ENCODE measurements at places on chromosomes 12 and 14.
A peak's percentile ranks its signal among the peaks of the same experiment; 100 is the strongest.

GRCh38 chr12:47021298-47021697, 58.1 kb upstream of the PCED1B start:
- DNase-seq = peak; percentile 24

- DNase-seq = no peak
Measured at GRCh38 chr14:65387628-65388027, 24.9 kb upstream of the FUT8 start.

GRCh38 chr14:99532310-99532709, 51.1 kb downstream of the CCNK start:
- DNase-seq = no peak

DNA sequence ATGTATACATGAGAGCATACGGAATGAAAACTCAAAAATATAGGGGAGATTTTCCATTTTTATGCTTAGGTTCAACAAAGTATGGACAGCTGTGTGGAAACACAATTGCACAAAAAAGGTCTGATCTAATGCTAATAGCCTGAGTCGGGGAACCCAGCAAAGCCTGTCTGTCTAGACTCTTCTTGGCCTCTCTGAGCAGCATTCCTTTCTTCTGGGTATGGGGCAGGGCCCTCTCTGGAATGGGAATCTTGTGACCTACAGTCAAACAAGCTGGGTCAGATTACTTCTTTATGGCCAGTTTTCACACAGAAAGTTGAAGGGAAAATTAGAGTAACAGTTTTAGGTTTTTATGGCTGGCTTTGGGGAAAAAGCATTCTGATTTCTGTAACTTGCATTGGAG, 534.0 kb upstream of the LMO3 start:
- no peak for DNase-seq

GRCh38 chr12:115210533-115211252, 526.7 kb upstream of the TBX3 start:
- DNase-seq = no peak

- no peak for DNase-seq
Measured at GRCh38 chr12:92444763-92445162, 258.0 kb upstream of the PLEKHG7 start.

DNA sequence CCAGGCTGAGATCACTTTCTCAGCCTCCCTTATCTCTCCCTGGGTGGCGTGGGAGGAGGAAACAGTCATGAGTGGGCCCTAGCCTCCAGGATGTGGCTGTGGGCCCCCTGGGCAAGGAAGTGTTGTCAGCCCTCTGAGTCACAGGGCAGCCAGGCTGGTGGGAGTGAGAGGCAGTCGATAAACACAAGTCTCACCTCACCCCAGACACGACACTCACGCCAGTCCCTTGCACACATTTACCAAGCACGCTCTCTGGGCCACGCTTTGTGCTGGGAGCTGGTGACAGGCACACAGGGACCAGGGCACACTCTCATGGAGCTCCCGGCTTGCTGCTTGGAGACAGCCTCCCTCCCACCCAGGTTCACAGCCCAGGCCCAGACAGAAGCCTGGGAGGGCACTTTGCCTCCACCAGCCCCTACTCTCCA, 1.9 kb upstream of the KRT79 start:
- no peak for DNase-seq

GRCh38 chr12:105418821-105419291, 88.4 kb downstream of the C12orf75 start:
- DNase-seq = no peak

GRCh38 chr14:86334355-86334754, 804.4 kb downstream of the FLRT2 start:
- no peak for DNase-seq

- no peak for DNase-seq
Measured at GRCh38 chr14:75539162-75539560, 16.9 kb downstream of the BATF start.

GRCh38 chr12:46965137-46965536, 114.3 kb upstream of the PCED1B start:
- no peak for DNase-seq

GRCh38 chr12:32102234-32102633, 4.4 kb upstream of the BICD1 start:
- no peak for DNase-seq

- no peak for DNase-seq
Measured at GRCh38 chr12:13981990-13982389, 588 bp upstream of the GRIN2B start.

DNA sequence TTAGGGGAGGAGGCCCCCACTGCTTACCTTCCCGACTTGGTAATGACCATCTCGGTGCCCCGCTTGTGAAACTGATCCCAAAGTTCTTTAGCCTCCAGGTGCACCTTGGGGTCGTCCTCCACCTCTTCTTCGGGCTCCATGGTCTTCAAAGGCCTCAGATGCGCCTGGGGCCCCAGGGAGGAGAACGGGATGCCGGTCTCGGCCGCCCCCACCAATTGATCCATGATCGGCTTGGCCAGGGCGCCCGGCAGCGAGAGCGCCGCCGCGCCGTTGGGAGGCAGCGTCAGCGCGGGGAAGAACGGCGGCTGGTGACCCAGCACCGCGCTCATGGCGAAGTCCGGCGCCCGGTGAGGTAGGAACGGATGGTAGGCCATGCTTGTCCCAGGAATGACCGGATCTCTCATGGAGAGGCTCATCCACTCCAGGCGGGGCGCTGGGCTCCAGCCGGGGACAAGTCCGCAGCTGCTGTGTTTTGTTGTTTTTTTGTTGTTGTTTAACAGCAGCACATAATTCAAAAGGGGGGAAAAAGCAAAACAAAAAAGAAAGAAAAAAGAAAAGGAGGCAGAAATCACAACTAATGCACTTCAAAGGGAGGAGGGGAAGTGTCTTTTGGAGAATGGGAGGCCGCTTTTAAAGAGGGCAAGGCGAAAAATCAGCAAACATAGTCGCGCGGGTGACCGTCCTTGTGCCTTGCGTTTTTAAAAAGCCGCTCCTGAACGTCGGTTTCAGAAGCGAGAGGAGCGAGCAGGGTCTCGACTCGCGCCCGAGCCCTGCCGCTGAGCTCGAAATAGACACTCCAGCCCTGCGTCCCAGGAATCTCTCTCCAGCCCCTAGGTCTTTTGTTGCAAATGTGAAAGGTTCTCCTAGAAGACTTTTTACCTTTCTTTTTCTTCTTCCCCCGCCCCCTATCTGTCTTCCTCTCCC, 928 bp downstream of the TBX3 start:
- DNase-seq = no peak
